Mucosa of descending colon (tissue), 3 donors: ENCODE measurements at places on chromosomes 11 and 22. TPM values are rescaled to one million over a fixed set of nuclear protein-coding genes. Genes with fewer than 3 reads are reported as not detected.

DNA sequence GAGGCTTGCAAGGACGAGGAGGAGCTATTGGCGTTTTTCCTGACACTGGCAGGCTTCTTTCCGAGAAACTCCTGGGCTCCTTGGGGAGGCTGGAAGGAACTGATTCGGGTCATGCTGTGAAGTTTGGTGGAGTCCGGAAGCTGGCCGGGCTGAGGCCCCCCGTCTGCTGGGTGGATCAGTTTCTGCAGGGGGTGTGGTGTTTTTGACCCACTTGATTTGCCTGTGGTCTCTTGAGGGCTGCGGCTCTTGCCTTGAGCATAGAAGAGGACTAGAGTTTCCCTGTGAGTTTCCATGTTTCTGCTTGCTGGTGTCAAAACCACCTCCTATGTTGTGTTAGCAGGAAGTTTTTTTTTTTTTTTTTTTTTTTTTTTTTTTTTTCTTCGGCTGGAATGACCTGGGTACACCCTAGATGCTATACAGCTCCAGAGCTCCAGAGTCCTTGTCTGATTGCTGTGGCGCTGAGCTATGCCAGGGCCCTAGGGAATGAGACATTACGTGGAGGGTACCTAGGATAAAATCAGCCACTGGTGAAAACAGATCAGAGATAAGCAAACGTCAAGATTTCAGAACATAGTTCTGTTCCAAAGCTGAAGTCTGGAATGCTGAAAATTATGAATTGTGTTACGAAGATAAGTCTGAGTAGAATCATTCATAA is 728 bp downstream of the TBC1D22A start:
- DNase-seq, result peak; percentile 67

DNA sequence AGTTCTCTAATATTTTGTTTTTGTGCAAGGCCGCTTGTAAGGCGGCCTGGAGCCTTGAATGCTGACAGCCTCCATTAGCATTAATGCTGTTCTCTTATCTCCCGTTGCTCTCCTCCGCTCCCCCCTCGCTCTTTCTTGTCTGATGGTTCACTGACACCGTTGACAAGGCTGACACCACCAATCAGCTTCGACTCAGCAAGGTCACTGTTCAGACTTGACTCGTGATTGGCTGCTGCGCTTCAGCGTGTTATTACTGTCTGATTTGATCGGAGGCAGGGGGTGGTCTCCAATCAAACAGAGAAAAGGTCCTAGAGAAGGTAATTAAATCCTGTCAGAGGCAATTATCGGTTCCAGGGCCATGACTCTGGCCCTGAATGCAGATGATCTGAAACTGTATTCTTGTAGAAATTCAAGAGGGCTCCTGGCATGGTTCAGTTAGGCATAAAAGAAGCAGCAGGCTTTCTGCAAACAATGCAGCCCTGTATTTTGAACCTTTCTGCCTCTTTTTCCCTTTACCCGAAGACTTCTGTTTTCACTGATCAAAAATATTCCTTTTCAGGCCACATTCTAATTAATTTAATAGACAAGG is 49.3 kb upstream of the MPPED2 start:
- no peak for DNase-seq

DNA sequence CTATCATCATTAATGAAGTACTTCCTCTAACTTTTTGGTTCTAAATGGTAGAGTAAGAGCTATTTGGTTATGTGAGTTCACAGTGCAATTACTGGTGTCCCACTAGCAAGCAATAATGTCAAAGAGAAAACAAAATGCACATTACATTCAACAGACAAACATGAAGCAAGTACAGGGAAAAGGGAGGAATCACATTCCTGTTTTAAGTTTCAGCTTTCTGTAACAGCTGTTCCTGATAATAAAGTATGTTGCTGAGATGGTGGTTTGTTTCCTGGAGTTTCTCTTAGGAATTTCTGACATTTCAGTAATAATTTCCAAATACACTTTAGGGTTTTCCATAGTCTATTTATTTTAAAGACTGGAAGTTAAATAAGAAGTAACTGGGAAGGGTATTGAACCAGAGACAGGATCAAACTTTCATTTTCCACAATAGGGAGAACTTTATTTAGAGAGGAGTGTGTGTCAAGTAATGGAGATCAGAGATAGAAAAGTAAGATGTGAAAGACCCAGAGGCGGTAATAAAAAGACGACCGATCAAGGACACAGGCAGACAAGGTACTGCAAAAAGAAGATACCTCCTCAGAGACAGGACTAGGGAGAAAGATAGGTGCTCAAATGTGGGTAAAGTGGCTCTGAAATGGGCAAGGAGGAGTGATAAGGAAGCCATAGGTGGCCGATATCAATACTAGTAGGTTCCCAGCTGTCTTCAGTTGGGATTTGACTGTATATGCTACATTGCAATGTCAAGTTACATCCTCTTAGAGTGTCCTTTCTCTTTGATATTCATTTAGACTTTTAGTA is 20.8 kb upstream of the CLNS1A start:
- DNase-seq, result no peak

GRCh38 chr22:31615940-31616314 is 46.1 kb downstream of the PISD start:
- no peak for DNase-seq

The ZW10 gene
- total RNA-seq, result 12.3 TPM

The SLC22A8 gene
- total RNA-seq, result not detected

The DEFB131B gene
- total RNA-seq, result not detected
